ENCODE measurements at places on chromosomes 6 and 20.

DNA sequence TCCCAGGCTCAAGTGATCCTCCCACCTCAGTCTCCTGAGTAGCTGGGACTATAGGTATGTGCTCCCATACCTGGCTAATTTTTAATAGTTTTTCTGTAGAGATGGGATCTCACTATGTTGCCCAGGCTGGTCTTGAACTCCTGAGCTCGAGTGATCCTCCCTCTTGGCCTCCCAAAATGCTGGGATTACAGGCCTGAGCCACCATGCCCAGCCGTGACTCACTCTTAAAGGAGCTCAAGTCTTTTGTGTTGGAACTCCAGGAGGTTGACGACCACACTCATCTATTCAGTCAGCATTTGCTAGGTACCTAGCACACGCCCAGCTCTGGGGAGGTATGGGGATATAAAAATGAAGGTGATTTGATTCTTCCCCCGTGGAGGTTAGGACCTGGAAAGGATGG is 62.8 kb downstream of the UTRN start:
- no peak for DNase-seq

GRCh38 chr6:31662124-31662723 is 1.6 kb upstream of the C6orf47 start:
- DNase-seq = no peak

DNA sequence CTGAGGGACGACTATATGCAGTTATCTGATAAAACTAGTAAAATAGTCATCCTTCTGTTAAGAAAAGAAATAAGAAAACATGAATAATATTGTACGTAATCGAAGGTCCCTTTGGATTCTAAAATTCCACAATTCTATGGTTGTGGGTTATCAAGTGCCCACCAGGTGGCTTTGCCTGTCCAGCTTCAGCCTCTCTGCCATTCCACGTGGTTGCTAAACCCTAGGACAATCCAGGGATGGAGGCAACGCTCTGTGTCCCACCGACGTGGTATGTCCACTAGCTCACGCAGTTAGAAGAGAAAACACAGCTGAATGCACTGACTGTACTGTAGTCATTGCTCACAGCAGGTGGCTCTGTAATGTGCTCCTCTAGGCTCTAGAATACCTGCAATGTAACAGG is 349.3 kb downstream of the FARS2 start:
- no peak for DNase-seq

- DNase-seq = no peak
Observed at GRCh38 chr6:116512734-116513133, 1.3 kb downstream of the CALHM5 start.

- DNase-seq = no peak
Observed at GRCh38 chr6:56437171-56437900, 190.0 kb upstream of the COL21A1 start.

DNA sequence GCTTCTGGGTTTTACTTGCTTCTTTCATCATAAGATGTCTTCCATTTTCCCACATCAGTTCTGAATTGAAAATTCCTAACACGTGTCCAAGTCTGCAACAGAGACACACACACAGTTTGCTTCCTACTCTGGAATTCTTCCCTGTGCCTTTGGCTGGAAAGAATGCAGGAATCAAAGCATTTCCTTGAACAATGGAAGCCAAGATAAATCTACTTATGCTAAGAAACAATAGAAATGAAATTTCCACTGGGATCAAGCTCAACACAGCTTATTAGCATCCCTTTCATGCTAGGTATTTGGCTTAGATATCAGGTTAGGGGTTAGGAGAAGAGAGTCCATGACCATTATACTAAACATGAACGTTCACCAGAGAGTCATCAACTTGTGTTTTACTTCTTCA is 101.1 kb upstream of the SCAF8 start:
- no peak for DNase-seq

DNA sequence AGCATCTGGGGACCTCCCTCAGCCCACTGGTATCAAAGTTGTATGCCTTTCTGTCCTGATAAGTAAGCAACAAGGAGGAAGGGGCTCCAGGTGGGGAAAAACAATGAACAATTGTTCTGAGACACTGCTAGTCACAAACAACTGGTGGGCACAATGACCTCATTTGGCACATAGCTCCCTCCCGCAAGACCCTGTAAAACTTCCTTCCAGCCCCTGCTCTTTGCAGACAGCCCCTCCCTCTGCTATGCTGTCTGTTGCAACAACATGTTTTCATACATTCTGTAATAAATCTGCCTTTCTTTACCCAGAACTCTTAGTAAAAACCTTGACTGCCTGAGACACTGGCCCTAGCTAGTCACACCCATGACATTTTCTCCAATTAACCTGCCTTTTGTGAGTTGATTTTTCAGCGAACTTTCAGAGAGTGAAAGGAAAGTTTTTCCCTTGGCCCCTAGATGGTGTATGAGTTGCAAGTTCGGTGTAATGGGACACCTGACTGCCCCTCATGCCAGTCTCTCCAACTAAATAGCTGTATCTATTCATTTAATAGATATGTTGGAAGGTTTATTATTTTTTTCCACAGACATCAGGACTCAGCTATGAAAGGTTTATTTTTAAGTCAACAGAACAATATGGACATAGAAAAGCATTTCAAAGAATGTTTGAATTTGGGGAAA is 142.3 kb upstream of the SLC22A16 start:
- DNase-seq = no peak

GRCh38 chr6:166786704-166787293 is 159.7 kb upstream of the RPS6KA2 start:
- DNase-seq = no peak

DNA sequence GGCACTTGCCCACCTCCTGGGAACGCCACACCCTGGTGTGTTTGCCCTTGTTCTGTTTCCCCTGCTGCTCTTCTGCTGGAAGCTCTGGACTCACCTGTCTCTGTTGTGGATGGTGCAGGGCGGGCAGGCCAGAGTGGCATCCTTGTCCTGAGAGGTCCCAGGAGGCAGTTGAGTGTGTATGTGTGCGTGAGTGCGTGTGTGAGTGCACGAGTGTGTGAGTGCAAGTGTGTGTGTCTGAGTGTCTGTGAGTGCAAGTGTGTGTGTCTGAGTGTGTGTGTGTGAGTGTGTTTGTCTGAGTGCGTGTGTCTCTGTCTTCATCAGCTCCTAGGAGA is 12.2 kb downstream of the IGF2R start:
- no peak for DNase-seq

- DNase-seq = peak; percentile 84
Observed at GRCh38 chr6:7140631-7141378, 33.0 kb downstream of the RREB1 start.

GRCh38 chr6:26594730-26595632 is 1.8 kb upstream of the ABT1 start:
- DNase-seq = peak; percentile 40

GRCh38 chr6:16049168-16049567 is 79.7 kb upstream of the MYLIP start:
- DNase-seq = no peak

DNA sequence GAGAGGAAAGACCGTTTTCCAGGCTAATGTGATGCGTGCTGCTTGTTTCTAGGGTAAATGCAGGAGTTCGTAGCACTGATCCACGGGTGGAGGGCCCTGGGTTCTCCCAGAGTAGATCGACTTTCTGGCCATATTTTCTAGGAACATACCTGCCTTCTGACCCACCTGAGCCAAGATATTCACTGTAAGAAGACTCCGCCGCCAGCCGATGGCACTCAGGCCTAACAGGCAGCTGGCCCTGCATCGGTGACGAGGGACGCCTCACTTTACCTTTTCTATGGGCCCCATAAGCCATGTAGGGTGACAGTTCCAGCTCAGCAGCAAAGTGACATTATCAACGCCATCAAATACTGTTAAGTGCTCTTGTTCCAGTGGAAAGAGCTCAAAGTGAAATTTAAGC is 30.2 kb upstream of the FRMD1 start:
- no peak for DNase-seq

DNA sequence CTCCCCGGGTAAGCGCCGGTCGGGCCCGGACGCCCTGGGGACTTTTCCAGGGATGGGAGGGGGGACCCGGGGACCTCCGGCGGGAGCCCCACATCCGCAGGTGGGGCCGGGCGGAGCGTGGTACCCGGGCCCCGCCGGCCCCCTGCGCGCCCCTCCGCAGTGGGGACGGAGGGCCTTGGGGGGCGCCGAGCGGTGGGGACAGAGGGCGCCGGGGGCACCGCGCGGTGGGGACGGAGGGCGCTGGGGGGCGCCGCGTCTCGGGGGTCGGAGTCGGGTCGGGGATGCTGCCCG is 270 bp downstream of the PLEKHG1 start:
- no peak for DNase-seq

- no peak for DNase-seq
Observed at GRCh38 chr20:10385850-10386544, 48.0 kb downstream of the MKKS start.

DNA sequence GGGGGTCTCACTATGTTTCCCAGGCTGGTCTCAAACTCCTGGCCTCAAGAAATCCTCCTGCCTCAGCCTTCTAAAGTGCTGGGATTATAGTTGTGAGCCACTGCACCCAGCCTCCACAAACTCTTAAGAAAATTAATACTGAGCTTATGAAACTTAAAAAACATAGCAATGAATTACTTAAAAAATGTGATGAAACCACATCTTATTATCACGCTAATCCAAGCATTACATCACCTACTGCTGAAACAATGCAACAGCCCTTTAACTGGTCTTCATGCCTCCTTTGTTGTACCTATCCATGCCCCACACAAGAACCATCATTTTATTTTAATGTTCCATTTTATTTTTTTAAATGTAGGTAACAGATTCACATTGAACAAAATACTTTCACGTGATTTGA is 24.9 kb downstream of the SESN1 start:
- DNase-seq = no peak

GRCh38 chr20:32871627-32872160 is 13.0 kb downstream of the EFCAB8 start:
- no peak for DNase-seq

DNA sequence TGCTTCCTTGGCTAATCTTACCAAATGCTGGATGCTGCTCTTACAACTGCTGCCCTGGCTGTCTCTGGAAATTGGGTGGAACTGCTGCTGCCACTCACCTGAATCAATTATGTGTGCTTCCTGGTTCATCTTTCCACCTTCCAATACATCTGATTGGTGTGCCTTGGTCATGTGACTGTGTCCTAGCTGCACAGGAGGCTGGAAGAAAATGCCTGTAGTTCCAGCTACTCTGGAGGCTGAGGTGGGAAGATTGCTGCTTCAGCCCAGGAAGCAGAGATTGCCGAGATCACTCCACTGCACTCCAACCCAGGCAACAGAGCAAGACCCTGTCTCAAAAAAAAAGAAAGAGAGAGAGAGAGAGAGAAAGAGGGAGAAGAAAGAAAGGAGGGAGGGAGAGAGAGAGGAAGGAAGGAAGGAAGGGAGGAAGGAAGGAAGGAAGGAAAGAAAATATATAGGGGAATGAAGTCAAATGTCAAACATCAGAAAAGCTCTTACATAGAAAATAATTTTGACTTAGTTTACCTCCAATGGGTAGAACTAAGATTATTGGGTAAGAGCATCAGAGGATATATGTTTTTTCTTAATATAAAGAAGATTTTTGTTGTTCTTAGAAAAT is 14.1 kb upstream of the PPARD start:
- DNase-seq = no peak

GRCh38 chr20:23245553-23246181 is 104.9 kb upstream of the NXT1 start:
- DNase-seq = no peak

GRCh38 chr20:59726281-59726595 is 121.9 kb downstream of the PHACTR3 start:
- DNase-seq = no peak

DNA sequence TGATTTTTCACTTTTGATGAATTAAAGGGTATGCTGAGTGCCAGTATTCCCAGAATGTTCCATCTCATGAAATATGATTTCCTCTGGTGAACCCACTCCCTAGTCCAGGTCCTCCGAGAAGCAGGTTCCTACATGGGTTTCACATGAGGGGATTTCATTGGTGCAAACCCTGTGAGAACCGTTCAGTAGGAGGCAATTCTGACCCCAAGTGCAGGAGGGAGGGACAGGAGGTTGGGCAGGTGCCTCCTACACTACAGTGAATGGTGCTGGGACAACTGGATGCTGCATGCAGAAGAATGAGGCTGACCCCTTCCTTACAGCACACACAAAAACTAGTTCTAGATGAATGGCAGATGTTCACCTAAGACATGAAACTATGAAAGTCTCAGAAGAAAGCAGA is 5.1 kb upstream of the ULBP2 start:
- DNase-seq = no peak

GRCh38 chr6:139468178-139468819 is 93.9 kb upstream of the CITED2 start:
- no peak for DNase-seq

DNA sequence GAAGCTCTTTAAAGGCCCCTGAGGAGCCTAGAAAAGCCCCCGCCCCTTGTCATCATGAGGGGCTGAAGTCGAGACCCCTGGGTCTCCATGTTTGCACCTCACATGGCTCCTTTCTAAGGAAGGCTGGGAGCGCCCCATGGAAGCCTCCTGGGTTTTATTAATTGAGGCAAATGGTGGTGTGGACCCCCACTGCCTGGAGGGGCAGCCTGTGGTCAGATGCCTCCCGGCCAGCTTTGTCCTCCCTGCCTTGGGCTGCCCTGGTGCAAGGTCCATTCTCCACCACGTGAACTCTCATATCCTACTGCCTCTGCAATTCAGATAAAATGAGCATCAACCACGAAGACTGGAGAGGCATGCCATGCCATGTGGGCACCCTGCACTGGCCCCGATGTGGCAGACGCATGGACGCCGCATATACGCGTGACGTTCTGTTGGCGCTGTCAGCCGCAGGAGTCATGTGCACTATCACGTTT is 295.5 kb downstream of the TAF4 start:
- no peak for DNase-seq

GRCh38 chr20:59785986-59786795 is 147.2 kb downstream of the SYCP2 start:
- no peak for DNase-seq

- DNase-seq = no peak
Observed at GRCh38 chr6:88867841-88868731, 95.3 kb downstream of the RNGTT start.

DNA sequence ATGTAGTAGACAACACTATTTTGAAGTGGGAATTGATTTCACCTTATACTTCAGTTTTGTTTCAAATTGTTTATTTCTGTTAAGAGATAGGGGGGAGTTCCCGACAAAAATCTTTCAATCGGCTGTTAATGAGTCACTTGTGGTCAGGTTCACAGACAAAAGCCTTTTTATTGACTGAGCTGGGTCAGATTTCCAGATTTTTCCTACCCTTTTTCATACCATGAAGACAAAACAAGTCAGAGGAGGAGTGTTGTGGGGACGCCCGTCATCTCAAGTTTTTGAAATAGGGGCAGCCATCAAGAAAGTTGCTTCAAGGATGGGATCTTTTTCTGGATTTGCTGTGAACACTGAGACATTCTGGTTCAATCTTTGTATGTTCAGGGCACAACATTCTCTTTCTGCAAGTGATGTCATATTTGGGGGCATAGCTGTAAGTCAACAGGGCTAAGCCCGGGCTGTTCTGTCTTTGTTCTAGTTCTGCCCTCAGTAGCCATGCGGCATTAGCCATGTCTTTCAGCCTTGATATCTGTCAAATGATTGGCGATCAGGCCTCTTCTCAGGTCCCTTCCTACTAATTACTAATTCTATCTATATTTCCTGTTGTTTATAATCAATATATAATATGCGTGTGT is 496.0 kb upstream of the MARCKS start:
- no peak for DNase-seq

All from stimulated activated CD4-positive, alpha-beta T cell treated with anti-CD3 and anti-CD28 coated beads, Interleukin-4, amount 100 ng/mL, for 1 hour (primary cell).